ENCODE measurements at places on chromosomes 12 and 14.

- DNase-seq, result no peak
Observed at GRCh38 chr12:12171991-12172511, 94.8 kb downstream of the LRP6 start.

DNA sequence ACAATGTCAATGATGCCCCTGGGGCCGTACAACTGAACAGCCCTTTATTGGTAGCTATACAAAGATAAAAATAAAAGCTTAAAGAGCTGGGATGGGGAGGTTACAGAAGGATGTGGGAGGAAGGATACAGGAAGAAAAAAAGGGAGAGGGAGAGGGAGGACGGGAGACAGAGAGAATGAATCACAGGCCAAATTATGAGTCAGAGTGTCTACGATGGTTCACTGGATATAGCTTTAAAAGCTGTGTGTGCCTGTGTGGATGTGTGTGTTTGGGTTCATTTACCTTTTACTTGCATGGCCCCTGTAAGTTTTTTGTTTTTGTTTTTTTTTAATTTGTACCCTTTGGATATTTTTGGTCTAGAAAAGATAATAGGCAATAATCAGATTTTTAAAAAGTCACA is 111.9 kb downstream of the CCDC60 start:
- no peak for DNase-seq

DNA sequence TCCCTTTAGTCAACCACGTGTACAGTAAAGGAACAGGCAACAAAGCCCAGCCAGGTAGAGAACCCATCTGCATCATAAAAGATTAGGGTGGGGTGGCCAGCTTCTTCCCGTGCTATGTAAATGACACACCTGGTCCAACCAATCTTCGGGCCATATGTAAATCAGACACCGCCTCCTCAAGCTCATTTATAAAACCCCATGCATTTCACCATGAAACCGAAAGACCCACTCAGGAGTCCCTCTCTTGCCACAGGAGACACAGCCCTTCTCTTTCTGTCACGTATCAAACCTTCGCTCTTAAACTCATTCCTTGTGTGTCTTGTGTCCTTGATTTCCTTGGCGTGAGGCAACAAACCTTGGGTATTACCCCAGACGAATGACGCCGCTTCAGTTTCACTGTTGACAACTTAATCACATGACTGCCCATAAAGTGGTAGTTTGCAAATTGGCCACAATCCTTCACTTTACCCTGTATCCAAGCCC is 59.8 kb upstream of the TBPL2 start:
- no peak for DNase-seq

GRCh38 chr12:116538076-116538591 is 21.0 kb upstream of the MAP1LC3B2 start:
- no peak for DNase-seq

DNA sequence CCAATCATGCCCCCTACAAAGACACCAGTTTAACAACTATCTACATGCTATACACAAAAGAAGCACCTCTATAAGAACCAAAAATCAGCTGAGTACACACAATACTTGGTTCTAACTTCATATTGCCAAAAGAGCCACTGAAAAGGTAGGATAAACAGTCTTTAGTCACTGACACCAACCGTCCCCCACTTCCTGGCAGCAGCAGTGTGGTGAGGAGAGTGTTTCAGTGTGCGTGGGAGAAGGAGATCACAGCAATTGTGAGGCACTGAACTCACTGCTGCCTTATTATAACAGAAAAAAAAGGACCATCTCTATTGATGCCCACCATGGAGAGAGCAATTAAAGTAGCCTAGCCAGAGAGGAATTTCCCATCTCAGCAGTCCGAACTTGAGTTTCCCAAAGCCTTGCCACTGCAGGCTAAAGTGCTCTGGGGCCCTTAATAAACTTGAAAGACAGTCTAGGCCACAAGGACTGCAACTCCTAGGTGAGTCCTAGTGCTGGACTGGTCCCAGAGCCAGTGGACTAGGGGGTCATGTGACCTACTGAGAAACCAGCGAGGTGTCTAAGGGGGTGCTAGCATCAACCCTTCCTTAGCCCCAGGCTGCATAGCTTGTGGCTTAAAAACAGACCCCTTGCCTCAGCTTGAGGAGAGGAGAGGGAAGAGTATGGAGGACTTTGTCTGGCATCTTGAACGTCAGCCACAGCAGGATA is 37.1 kb upstream of the LMNTD1 start:
- DNase-seq, result no peak
